ENCODE measurements at places on chromosomes 12 and 14. TPM values are rescaled to one million over a fixed set of nuclear protein-coding genes. Genes with fewer than 3 reads are reported as not detected.

Gene GRIP1
- total RNA-seq, result 0.88 TPM

Gene VPS33A
- total RNA-seq, result 14.4 TPM

DNA sequence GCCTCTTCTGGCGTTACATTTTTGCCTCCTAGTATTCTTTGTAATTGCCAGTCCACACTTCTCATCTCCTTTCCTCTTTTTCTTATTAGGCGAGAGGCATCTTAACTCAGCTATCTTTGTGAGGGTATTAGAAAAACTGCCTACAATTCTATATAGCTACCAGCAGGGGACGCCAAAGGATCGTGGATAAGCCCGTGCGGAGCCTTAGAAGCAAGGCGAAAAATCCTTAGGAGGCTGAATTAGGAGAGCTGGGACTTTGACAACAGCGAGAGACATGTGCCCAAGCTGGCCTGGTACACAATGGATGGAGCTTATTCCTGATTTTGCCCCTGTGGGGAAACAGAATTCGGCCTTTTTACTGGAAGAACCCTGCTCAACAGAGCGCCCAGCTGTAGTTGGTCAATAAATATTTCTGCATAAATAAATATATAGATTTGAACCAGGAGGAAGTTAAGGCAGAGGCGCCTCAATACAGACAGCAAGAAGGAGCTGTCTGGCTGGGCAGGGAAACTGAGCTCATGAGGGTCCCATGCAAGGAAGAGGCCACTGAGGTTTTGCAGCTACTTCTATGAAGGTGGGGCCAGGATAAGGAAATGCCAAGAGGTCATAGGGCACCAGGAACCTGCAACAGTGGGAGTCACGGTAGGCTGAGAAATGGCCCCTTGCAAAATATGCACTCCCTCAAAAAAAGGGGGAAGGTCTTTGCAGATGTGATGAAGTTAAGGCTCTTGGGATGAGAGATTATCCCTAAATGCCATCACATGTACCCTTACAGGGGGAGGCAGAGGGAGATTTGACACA lies 14.6 kb upstream of the RBM19 start:
- DNase-seq, result peak; percentile 51

- DNase-seq, result no peak
Measured at GRCh38 chr12:76631741-76632140, 72.2 kb upstream of the OSBPL8 start.

DNA sequence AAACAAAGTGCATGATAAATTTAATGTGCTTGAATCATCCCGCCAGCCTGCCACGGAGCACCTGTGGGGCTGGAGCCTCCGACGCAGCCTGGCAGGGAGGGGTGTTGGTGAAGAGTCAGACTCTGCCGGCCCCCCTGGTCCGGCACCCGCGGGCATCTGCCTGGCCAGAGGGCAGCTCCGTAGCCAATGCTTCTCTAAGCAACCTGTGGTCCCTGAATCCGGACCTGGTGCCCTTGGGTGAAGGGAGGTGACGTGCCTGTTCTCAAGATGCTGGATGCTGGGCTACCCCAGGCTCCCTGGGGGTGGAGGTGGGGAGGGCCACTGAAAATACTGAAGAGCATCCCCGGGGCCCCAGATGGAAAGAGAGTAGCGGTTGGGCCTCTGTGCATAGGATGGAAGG lies 158.6 kb upstream of the C14orf180 start:
- DNase-seq, result no peak

DNA sequence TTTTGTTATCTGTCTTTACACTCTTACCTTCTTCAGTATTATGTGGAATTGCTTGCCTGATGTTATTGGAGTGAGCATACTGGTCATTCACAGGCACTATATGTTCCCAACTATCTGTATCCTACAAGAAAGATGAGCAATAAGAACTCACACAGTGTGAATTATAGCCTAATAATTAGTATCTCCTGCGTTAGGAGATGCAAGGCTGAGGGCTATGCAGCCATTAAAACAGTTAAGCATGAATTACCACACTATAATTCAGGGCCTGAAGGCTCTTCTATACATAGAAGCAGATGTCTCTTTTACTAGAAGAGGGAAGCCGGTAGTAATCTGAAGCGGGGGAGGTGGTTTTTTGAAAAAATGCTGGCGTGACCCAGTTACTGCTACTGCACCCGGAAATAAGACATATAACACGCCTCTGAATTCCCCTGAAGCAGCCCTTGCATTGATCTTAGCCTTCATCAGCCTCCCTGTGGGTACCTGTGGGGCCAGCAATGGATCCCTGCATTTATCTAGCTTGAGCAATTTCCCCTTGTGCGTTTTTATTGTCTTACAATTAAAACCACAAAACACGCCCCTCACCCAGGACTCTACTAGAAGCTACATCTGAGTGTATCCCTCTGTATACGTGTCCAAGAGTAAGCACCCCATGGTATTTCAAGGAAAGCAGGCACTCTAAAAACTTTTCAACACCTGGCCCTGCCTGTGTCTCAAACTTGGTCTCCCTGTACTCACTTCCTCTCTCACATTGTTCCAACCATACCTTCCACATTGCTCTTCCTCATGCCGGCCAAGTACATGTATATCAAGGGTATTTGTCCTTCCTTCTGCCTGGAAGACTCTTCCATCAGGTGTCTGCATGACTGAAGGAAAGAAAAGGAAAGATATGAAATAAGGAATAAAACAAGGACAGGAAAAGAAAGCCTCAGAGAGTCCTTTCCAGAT lies 210.9 kb upstream of the ARID2 start:
- no peak for DNase-seq

Gene LIN52
- total RNA-seq, result 10.6 TPM

Gene SPTLC2
- total RNA-seq, result 37.8 TPM

Gene CHST11
- total RNA-seq, result 27.2 TPM

- DNase-seq, result no peak
Measured at GRCh38 chr12:116906285-116906684, 4.5 kb upstream of the FBXW8 start.
